ENCODE measurements at places on chromosomes 5 and 9. TPM values are rescaled to one million over a fixed set of nuclear protein-coding genes. Genes with fewer than 3 reads are reported as not detected.
A peak's percentile ranks its signal among the peaks of the same experiment; 100 is the strongest.

DNA sequence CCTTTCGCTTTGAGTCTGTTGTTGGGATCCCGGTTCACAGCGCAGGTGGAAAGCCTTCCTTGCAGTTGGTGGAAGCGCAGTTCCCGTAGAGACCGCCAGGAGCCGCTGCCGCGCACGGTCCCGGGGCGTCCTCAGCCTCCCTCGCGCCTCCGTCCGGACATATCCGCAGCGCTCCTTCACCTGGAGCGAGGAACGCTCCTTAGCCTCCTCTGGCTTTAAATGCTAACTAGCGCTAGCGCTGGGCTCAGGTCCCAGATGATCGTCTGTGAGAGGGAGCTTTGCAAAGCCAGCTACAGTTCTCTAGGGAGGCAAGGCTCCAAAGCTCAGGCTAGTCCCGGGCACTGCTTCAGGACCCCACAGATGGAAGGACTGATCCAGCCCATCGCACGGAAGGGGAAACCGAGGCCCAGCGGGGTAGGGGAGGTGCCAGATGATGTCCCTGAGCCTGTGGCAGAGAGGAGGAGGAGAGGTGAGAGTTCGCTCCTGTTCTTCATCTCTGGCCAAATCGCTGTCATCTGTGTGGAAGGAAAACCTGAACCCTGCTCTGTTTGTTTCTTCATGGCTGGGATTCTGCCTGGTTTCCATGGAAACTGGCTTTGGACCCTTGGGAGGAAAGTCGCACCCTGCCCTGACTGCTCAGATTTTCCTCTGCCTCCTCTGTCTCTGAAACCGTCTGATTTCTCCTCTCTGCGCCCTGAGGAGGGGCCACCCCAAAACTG is 31.4 kb downstream of the COL15A1 start:
- DNase-seq: peak; percentile 91

DNA sequence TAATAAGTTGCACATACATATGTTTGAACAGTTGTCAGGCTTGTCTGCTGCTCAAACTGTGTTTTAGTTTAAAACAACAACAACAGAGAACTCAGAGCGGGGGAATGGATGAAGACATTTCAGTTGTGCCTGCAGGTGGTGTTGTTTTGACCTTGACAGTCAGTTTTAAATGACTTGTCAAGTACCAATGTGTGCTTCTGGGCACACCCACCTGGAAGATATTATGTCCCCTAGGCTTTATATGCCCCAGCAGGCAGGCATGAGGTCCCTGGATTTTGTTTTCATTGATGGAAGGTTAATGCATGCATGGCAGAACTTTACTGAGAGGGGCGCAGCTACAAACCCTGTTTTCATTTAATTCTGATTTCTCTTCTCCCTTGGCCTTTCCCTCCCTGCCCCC is 84.6 kb downstream of the AOPEP start:
- no peak for DNase-seq

GRCh38 chr5:74993743-74994142 is 58.6 kb downstream of the GCNT4 start:
- DNase-seq: no peak

DNA sequence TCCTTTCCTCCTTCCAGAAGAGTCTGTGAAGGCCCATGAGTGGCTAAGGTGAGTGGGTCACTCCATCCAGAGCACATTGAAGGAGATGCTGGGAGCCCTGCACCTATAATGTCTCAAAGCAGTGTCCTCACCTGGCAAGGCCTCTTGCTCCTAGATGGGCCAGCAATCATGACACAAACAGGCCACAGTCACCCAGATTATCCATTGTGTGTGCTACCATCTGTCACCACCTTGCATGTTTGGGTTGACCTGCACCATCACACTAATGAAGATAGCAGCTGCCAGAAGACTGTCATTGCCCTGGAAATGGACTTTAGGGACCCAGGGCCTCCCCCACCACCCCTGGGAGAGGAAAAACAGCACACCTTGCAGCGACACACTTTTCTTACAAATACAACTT is 69.6 kb downstream of the GABBR2 start:
- DNase-seq: no peak

DNA sequence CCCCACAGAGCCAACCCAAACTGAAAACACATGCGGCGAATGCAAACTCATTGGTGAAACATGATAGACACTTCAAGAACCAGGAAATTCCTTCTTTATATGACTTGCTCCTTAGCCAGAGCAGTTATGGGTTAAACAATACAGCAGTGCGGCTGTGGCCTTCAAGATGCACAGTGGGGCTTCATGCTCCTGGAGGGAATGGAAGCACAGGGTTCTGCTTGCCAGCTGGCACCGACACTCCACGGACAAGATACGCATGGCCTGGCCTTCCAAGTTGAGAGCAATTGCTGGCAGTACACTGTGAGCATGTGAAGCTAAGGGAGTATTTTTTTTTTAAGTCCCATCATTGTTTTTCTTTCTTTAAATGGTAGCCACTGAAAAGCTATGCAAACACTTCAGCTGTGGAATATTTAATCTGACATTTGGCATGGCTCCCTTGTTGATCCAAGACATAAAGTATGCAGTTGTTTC is 451.6 kb upstream of the CD180 start:
- peak; percentile 92 for DNase-seq

DNA sequence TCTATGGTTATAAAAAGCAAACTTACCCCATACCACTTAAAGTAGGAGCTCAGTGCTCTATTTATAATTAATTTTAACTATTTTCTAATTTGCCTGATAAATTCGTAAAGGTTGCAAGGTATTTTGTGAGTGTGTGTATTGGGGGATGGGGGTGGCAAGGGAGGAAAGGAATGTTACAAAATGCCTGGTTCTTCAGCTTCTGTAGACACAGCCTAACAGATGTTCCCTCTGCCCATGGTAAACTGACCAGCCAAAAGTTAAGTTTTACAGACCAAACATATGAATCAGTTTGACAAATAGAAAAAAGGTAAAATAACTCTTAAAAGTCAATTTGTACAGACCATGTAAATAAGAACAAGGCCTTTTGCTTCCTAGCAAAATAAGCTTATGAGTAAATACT is 232.6 kb downstream of the KIAA0825 start:
- no peak for DNase-seq

TPD52L3 gene
- total RNA-seq: not detected

- DNase-seq: no peak
Measured at GRCh38 chr9:122144836-122145591, 14.6 kb downstream of the NDUFA8 start.

- peak; percentile 68 for DNase-seq
Measured at GRCh38 chr5:132272311-132273210, 15.1 kb downstream of the PDLIM4 start.

CFAP77 gene
- 2.4 TPM for total RNA-seq

DNA sequence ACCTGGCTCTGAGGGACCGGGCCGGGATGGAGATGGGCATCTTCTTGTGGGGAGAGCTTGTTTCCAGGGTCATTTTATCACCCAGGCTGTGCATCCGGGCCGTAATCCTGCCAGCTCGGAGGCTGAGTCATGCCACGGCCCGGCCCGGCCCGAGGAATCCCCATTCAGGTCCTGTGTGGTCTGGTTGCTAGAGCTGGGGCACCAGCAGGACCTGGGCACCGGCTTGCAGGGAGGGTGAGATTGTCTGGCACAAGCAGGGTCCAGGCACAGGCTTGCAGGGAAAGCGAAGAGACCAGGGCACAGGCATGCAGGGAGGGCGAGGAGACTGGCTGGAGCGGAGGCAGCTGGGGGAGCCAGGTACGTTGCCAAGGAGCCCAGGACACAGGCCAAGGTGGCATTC is 106.8 kb downstream of the RXRA start:
- DNase-seq: no peak

ANKRD55 gene
- not detected for total RNA-seq

SIT1 gene
- total RNA-seq: 0.32 TPM

DNA sequence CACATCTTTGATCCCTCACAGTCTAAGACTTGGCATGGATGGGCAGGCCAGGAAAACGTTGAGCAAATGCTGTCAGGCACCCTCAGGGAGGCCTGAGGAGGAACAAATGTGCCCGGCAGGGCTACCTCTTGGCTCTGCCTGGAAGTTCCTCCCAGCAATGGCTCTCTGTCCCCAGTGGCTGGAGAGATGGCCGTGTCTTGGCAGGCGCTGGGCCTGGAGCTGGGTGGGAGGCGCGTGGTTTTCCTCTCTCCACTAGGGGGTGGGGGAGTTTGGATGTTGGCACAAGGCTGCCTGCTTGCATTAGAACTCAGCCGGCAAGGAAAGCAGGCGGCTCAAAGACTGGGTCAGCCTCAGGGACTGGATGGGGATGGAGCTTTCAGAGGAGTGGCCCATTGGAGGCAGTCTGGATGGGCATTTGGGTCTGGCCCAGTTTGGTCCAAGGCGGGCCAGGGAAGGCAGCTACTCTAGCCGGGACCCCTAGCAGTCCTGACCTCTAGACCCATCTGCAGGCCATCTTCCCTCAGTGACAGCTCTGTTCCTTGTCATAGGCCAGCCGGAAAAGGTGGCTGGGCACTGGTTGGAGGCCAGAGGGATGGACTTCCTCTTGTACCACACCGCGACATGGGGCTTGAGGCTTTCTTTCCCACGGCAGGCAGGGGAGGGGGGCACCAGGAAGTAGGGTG is 68.2 kb upstream of the STC2 start:
- no peak for DNase-seq

CCNJL gene
- 9.1 TPM for total RNA-seq

NTRK2 gene
- total RNA-seq: 5.5 TPM

DNA sequence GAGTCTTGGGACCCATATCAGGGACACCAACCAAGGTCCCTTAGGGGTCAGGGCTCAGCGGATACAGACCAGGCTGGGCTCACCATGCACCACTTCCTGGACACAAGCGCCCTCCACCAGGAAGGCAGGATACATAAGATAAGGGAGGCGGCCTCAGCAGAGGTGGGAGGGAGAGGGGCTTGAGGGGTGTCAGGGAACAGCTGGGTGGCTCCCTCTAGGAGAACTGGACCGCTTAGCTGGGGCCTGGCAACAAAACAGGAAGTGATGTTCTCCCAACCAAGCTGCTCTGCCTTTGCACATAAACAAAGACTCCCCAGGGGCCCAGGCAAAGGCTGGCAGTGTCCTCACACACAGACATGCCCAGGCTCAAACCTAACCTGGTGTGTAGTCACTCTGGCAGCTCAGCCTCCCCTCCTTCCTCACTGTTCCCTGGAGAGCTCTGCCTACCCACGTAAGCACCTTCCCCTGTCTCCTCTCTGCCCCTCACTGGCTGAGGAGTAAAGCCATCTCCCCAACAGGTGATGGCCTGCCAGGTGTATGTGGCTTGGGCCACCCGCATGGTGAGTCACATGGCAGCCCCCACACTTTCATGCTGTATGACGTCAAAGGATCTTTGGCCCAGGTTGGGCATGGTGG is 5.8 kb upstream of the BICD2 start:
- no peak for DNase-seq

- DNase-seq: no peak
Measured at GRCh38 chr5:33203931-33204330, 236.8 kb upstream of the TARS1 start.

- no peak for DNase-seq
Measured at GRCh38 chr5:88660264-88660946, 222.6 kb downstream of the MEF2C start.

GRCh38 chr5:385321-385720 is 57.7 kb upstream of the EXOC3 start:
- no peak for DNase-seq

ANKRD18A gene
- 1.4 TPM for total RNA-seq

RXFP3 gene
- not detected for total RNA-seq

GRCh38 chr5:159440235-159440634 is 109.9 kb upstream of the IL12B start:
- DNase-seq: no peak

- DNase-seq: no peak
Measured at GRCh38 chr5:133731951-133732350, 119.6 kb upstream of the FSTL4 start.

DNA sequence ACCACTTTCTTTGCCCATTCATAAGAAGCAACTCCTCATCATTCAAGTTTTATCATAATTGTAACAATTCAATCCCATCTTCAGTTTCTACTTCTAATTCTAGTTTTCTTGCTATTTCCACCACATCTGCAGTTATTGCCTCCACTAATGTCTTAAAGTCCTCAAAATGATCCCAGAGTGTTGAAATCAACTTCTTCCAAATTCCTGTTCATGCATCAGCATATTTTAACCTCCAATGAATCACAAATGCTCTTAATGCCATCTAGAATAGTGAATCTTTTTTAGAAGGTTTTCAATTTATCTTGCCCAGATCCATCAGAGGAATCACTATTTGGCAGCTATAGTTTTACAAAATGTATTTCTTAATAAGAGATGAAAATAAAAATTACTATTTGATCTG is 3.2 kb upstream of the SRP19 start:
- no peak for DNase-seq

Measured in left ventricle myocardium superior (tissue), 1 donor.